ENCODE measurements at places on chromosomes 3 and 15. TPM values are rescaled to one million over a fixed set of nuclear protein-coding genes. Genes with fewer than 3 reads are reported as not detected.

DNA sequence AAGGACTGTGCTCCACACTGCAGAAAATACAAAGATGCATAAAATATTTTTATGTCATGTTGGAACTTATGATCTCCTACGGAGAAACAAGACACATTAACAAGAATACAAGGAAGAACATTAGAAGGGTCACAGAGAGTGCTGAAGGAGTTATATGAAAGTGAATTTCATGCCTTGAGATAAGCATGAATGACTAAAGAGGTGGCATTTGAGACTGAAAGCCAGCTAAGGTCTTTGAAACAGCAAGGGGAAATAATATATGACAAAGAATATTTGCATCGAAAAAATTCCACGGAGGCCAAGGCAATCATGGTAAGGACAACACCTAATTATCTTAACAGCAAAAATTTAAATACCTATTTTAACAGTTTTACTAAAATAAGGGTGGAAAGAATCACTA lies 12.5 kb downstream of the GSK3B start:
- DNase-seq: no peak

- no peak for DNase-seq
Measured at GRCh38 chr3:30586806-30587486, 19.5 kb upstream of the TGFBR2 start.

DNA sequence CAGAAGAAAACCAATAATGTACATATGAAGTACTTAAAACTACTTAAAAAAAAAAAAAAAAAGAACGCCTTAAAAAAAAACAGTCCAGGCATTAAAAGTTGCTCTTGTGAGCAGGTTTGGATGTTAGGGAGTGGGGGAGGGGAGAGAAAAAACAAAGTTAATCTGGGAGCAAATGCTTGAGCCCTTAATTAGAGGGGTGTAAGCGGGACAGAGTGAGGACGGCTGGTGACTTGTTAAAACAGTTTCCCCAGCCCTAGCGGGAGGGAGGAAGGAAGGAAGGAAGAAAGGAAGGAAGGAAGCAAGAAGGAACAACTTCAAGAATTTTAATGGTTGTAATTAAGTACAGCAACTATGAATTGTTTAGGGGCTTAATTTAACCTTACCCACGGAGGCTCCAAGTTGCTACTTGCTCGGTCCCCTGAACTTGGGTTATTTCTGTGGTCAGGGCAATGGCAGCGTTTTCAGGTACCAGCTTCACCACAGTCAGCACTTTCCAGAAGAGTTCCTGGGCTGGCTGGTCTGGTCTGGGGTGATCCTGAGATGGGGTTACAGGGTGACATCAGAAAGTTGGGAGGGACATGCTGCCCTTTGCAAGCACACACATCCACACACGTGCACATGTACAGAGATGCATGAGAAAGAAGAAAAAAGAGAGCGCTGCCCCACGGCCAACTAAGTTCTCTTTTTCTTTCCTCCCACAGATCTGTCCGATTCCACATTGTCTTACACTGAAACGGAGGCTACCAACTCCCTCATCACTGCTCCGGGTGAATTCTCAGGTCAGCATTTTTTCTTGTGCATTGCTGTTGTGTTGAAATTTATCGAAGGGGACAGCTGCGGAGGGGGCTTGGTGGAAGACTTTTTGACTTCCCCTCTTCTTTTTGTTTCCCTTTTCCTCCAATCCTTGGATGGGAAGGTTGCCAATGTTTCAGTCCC lies 14.0 kb downstream of the SMAD6 start:
- DNase-seq: no peak

DNA sequence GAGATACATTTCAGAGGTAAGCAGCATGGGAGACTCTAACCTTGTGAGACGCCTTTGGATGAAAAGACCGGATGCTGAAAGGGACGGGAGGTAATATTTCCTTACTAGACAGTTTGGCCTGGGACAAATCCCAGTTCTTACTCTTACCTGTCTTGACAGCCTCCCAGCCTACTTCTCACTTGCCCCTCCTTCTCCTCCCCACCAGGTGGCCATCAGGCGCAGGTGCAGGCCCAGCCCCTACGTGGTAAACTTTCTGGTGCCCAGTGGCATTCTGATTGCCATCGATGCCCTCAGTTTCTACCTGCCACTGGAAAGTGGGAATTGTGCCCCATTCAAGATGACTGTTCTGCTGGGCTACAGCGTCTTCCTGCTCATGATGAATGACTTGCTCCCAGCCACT lies 6.3 kb downstream of the HTR3D start:
- DNase-seq: no peak

Gene CELF6
- total RNA-seq: 1.4 TPM

Gene HHLA2
- total RNA-seq: not detected

Gene SCAMP5
- 58.0 TPM for total RNA-seq

Gene CYP11A1
- 2.0 TPM for total RNA-seq

Gene TMEM45A
- total RNA-seq: 9.9 TPM

Gene TICRR
- total RNA-seq: 13.9 TPM

Measured in progenitor cell of endocrine pancreas (in vitro differentiated cells).